ENCODE measurements at places on chromosomes 6 and 20. TPM values are rescaled to one million over a fixed set of nuclear protein-coding genes. Genes with fewer than 3 reads are reported as not detected.

DNA sequence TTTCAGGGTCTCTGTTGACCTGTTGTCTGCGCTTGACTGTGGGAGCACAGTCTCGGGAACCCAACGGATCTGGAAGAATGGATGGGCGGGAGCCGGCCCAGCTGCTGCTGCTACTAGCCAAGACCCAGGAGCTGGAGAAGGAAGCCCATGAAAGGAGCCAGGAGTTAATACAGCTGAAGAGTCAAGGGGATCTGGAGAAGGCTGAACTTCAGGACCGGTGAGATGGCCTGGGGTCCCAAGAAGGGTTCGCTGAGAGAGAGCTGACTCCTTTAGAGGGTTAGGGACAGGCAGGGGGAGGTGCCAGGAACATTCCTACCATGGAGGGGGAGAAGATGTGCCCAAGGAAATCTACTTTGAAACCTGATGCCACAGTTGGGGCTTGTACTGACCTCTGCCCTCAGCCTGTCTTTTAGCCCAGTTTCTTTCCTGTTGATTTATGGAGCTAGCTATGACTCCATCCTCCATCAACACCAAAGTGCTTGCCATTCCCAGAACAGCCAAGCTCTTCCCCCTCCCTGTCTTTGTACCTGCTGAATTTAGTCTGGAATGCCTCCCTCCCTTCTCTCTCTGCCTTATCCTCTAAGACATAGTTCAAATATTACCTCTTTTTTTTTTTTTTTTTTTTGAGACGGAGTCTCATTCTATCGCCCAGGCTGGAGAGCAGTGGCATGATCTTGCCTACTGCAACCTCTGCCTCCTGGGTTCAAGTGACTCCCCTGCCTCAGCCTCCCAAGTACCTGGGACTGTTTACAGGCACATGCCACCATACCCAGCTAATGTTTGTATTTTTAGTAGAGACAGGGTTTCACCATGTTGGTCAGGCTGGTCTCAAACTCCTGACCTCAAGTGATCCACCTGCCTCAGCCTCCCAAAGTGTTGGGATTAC lies 12.2 kb downstream of the CEP250 start:
- no peak for DNase-seq

GRCh38 chr6:149202100-149202499 lies 115.4 kb upstream of the TAB2 start:
- DNase-seq, result no peak

DNA sequence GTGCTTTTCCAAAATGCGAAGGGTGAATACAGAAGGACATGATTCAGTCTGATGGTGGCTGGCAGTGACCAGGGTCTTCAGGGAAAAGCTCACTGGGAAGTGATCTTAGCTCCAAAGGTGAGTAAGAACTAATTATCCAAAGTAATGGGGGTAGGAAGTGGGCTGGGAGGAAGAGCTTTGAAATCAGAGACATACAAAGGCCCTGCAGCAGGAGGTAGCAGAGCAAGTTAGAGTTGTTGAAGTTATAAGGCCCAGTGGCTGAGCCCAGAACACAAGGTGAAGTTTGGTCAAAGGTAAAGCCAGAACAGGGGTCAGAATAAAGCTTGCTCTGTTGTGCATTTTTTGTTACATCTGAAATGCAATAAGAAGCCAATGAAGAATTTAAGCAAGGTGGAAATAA lies 81.2 kb downstream of the PLCB1 start:
- DNase-seq, result no peak

DNA sequence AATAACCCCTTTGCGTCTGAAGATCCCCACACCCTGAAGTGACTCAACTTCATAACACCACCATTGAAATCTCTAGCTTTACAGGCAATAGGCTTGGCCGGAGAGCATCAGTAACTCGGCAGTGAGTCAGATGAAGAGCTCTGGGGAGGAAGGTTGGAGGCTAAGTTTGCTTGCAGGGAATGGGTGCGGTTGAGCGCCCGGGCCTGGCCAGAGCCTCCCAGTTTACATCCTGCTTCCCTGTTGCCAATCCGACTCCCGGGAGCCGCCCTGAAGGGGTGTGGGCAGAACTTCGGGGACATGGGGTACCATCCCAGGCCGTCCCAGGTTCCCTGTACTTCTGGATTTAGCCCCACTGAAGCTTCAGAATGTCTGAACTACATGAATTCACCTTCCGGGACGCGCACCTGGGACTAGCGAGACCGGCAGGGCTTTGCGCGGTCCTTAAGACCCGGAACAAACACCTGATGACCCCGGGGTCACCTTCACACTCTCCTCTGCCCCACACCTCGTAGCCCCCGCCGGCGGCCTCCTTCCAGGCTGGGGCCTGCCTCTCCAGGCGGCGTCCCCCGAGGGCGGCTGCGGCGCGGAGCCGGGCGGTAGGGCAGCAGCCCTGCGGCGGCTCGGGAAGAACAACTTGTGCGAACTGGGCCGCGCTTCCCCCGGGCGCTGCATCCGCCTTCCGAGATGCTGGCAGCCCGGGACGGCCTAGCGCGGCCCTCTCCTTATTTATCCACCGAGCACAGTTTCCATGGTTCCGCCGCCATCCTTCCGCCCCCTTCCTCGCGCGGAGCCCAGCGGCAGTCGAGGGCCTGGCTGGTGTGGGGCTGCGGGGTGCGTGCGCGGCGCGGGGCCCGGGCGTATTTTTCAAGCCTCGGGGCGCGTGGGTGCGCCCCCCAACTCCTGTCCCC lies 56.6 kb upstream of the RREB1 start:
- peak; percentile 57 for DNase-seq

DNA sequence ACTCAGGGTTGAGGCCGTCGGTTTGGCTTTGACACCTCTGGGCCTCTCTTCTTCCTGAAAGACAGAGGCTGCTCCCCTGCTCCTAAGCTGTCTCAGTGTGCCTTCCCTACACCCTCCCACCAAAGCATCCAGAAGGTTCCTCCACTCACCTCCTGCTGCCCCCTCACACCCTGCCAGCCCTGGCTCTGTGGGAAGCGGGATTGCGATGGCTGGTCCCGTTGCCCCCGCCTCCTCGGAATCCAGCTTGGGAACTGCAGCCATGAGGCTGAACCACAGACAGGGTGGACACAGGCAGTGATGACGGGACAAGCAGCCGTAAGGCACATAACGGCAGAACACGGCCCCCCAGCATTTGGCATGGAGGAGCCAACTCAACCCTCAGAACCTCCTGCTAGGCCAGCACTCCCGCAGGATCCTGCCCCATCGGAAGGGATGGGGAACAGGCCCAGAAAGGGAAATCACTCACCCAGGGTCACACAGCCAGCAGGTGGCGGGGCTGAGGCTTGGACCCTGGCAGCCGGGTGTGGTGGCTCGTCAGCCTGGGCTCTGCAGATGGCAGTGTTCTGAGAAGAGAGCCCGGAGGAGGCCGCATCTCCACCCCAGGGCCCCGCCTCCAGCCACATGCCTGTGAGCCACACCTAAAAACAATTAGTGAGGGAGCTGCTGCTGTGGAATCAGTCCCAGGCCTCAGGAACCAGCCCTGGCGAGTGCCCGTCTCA lies 139.6 kb downstream of the PHACTR3 start:
- no peak for DNase-seq

DNA sequence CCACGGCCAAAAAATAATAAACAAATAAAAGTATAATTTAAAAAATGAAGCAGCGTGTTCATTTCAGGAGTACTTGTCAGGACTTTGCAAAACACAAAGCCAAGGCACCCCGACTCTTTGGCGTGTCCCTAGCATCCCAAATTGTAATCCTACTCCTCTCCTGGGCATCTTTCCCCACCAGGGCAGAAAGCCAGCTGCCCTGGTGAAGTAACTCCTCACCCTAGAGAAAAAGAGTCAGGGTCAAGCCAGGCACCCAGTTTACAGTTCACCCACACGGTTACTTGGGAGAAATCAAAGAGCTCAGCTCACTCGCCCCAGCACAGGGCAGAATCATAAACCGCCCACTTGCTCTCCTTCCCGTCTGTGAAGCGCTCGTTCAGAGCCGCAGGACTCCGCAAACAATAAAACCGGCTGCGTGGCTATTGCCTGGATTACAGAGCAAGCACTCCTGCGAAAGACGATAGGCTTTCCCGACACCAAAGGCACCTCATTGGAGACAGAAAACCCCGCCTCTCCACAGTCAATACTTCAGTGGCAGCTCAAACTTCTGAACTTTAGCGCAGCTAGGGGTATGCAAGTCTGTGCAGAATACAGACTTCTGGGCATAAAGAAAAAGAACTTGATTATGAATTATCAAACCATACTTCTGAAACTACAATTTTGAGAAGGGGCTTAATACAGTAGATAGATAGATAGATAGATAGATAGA lies 73.0 kb upstream of the NHSL1 start:
- peak; percentile 92 for DNase-seq

GRCh38 chr6:43923376-43924221 lies 153.6 kb downstream of the VEGFA start:
- no peak for DNase-seq

DNA sequence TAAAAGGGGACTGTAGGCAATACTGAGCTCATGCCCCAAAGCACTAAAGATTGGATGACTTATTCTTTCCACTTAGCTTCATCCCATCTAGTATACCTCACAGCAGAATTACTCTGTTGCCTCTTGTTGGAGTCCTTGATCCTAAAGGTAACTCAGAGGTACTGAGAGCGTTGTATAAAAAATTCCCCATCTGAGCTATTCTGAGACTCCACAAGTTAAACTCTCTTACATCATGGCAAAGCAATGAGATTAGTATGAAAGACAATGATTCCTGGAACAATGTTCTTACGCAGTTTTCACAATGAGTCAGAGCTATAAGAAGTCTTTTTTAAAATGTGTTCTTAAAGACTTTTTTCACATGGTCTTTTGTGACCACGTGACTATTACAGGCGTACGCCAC lies 370.1 kb downstream of the ADGRB3 start:
- DNase-seq, result no peak

- no peak for DNase-seq
Measured at GRCh38 chr20:6094063-6094462, 28.8 kb downstream of the FERMT1 start.

The CENPW gene
- 5.0 TPM for total RNA-seq

The PHF10 gene
- 94.9 TPM for total RNA-seq

The HLA-DPA1 gene
- 96.2 TPM for total RNA-seq

The TRDN gene
- total RNA-seq, result not detected

The CRISP3 gene
- 0.80 TPM for total RNA-seq
